ENCODE measurements at places on chromosomes 3 and 15.
A peak's percentile ranks its signal among the peaks of the same experiment; 100 is the strongest.

DNA sequence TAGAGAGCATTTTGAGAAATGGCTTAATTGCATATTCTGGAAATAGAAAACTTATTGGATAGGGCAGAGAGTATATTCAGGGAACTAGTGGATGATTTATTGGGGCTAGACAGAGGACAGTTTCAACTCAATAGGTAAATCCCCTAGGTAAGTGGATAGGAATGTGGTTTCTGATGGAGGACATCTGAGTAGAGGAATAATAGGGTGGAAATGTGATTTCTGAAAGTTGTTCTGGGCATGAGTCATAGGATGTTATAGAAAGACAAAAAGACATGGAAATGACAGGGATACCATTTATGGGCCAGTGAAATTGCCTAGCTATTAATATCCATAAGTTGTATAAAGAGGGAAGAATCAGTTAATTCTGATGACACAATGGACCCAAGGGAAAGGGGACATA lies 563.3 kb upstream of the GOLIM4 start:
- DNase-seq: no peak

DNA sequence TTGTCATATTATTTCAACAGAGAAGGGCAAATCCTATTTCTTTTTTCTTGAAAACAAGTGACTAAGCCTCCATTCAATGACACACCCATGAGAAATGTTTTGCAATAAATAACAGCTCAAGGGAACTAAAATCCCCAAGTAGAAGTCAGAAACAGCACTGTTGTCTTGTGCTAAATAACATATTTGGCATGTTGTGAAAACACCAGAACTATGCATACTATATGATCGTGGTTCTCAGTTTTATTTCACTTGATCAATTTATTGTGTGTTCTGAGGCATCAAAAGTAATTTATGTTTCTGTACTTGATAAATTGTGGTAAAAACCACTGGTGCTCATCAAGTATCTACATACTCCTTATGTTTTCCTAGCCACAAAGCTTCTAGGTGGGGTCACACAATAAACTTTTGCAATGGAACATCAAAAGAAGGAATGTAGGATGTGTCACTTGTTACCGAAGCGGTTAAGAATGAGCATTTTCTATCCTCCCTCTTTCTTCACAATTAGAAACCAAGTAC lies 691.7 kb upstream of the CBLB start:
- DNase-seq: peak; percentile 71

GRCh38 chr3:13582366-13583250 lies 33.7 kb downstream of the FBLN2 start:
- DNase-seq: no peak

- no peak for DNase-seq
Observed at GRCh38 chr3:134802428-134803050, 7.5 kb downstream of the EPHB1 start.

DNA sequence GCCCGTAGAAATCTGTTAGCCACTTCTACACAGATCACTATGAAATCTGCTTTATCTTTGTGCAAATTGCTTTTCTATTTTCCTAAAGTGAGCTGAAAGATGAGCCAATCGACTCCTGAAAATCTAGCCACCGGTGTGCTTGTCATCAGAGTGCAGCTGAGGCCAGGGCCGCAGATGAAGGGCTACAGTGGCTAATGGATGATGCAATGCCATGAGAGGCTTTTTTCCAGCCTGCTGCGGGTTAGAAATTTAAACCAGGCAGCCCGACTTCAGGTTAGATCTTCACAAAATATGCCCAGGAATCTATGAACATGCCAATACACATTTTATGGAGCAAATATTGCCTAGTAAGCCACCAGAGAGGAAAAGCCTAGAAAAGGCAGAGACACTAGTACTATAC lies 948.2 kb upstream of the CFAP20DC start:
- no peak for DNase-seq

- no peak for DNase-seq
Observed at GRCh38 chr3:119786409-119786808, 4.5 kb downstream of the NR1I2 start.

DNA sequence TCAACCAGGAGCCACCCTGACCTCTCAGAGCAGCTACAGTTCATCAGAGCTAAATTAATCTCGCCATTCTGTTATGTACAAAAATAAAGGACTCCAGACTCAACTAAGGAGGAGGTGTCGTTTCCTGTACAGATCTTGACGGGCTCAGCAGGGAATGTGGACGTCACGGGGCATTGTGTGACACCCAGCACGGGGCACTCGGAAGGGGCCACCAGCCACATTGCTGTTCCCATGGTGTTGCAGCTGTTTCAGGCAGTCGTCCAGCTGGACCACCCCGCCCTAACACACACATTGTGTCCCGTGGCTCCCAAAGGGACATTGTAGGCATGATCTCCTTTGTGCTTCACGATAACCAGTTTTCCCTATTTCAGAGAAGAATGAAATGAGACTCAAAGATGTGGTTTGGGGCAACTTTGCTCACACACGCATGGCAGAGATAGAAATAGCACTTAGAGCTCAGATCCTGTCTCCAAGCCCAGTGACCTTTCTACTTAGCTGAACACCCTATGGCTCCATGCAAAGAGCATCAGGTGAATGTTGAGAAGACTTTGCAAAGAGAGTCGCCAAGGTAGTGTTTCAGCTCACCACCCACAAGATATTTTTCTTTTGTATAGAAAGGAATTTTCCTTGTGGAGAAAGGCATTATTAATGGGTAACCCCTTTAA lies 5.5 kb downstream of the SSUH2 start:
- DNase-seq: no peak

- no peak for DNase-seq
Observed at GRCh38 chr15:59521443-59521842, 83.5 kb downstream of the FAM81A start.

GRCh38 chr3:99910752-99911290 lies 93.2 kb downstream of the CMSS1 start:
- DNase-seq: no peak

DNA sequence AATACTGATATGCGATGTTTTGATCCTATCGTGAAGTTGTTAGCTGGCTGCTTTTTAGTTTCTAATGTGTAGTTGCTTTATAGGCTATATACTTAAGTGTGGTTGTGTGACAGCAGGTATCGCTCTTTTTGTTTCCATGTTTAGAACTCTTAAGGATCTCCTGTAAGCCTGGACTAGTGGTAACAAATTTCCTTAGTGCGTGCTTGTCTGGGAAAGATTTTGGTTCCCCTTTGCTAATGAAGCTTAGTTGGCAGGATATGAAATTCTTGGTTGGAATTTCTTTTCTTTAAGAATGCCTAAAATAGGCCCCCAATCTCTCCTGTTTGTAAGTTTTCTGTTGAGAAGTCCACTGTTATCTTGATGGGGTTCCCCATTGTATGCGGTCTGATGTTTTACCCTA lies 173.6 kb downstream of the DOCK3 start:
- DNase-seq: no peak

GRCh38 chr3:180854887-180855286 lies 57.6 kb upstream of the FXR1 start:
- no peak for DNase-seq

- DNase-seq: peak; percentile 87
Observed at GRCh38 chr3:37183375-37183831, 9.0 kb upstream of the LRRFIP2 start.

All from AG09309 (cell line).